ENCODE measurements at places on chromosomes 13 and 19.
A peak's percentile ranks its signal among the peaks of the same experiment; 100 is the strongest.

DNA sequence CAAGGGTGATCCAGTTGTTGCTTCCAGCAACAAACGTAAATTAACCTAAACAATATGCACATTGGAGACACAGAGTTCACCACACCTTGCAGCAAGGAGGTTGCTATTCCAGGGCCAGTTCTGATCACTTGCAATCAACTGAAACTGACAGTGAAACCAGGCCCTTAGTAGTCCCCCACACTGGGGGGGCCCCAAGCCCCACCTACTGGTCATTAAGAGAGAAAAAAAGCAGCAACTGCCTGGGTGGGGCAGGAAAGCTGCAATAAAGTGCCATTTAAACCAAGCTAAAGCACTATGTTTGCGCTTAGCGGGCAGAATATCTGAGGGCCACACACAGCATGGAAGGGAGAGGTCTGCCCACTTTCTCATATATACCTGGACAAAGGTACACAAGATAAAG is 51.5 kb downstream of the ATP7B start:
- DNase-seq: no peak

DNA sequence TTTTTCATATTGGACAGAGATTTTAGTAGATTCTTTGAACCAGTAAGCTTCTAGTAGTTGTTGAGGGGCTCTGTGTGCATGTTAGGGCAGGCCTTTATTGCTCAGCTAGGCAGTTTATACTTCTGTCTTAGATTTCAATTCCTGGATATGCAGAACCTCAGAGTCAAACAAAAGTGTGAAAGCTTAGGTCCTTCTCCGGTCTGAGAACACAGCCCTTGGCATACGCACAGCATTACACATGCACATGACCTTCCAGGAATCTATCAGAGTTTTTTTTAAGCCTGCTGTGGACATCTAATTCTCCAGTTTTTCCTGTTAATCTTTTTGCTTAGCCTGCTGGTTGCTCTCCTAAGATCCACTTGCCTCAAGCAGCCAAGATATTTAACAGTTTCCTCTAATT is 77.9 kb upstream of the KL start:
- DNase-seq: no peak

DNA sequence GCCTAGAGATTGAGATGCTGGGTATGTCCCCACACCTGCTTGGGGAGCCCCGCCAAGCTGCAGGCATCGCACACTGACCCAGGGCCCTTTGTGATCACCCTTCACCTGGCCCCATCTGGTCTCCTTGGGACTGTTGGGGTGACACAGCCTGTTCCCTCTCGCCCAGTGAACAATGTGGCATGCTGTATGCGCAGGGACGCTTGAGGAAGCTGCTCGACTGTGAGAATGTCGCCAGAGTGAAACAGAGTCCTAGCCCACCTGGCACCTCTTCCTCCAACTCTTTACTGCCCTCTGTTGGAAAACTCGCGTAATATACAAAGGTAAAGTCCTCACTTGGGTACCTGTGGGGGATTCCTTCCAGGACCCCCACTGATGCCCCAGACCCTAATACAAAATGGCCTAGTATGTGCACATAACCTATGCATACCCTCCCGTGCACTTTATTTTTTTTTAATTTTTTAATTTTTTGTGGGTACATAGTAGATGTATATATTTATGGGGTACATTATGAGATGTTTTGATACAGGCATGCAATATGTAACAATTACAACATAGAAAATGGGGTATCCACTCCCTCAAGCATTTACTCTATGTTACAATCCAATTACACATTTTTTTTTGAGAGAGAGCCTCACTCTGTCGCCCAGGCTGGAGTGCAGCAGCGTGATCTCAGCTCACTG is 9.0 kb downstream of the BLOC1S3 start:
- DNase-seq: peak; percentile 63

- no peak for DNase-seq
Observed at GRCh38 chr19:16462757-16463250, 9.0 kb downstream of the EPS15L1 start.

DNA sequence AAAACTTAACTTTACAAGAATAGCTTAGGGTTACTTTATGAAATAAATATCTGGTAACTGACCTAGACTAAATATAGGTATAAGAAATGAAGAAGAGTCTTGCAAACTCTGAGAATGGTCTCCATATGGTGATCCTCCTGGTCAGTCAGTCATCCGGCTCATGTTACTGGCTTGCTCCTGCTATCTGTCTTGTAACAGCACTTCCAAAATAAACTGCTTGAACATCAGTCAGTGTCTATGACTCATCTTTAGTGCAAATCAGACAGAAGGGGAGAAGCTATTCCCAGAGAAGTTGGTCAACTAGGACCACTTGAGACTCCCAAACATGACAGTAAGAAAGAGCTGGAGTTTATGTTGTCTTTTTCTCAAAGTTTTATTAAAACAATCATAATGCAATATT is 1550.9 kb downstream of the PCDH9 start:
- DNase-seq: no peak

- DNase-seq: no peak
Observed at GRCh38 chr13:75960538-75960994, 324.4 kb downstream of the LMO7 start.

- DNase-seq: no peak
Observed at GRCh38 chr19:2800506-2800905, 15.2 kb downstream of the THOP1 start.
